Activated CD4-positive, CD25-positive, alpha-beta regulatory T cell (primary cell): ENCODE measurements at places on chromosomes 7 and 10.

DNA sequence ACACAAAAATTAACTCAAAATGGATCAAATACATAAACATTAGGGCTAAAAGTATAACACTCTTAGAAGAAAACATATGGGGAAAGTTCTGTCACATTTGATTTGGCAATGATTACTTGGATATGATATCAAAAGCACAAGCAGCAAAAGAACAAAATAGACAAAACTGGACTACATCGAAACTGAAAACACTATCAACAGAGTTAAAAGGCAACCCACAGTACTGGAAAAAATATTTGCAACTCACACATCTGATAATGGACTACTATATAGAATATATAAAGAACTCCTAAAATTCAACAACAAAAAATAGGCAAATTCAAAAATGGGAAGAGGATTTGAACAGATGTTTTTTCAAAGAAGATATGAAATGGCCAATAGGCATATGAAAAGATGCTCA is 51.0 kb downstream of the COA1 start:
- no peak for DNase-seq

GRCh38 chr7:17099083-17099973 is 199.1 kb upstream of the AHR start:
- no peak for DNase-seq

- DNase-seq = no peak
Observed at GRCh38 chr7:28595076-28595475, 182.8 kb downstream of the CREB5 start.

- DNase-seq = no peak
Observed at GRCh38 chr7:26102176-26102575, 49.8 kb upstream of the NFE2L3 start.

GRCh38 chr7:36984041-36984521 is 259.8 kb upstream of the AOAH start:
- DNase-seq = no peak
